ENCODE measurements at places on chromosomes 6 and 20.

GRCh38 chr20:10632721-10633509, 40.9 kb downstream of the JAG1 start:
- no peak for DNase-seq

DNA sequence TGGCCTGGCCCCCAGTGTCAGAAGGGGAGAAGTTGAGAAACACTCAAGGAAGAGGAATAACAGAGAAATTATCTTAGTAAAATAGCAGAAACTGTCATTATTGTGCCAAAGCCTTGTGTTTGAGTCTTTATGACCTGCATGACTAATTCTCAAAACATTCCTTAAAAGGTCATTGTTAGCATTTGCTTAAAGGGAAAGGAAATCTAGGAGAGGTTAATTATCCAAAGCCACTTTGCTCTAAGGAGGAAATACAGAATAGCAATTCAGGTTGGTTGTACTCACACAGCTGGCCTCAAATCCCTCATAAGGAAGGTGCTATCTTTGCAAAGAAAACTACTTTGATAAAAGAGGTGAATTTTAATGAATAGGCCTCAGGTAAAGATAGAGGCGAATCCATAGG, 516.7 kb downstream of the CBLN4 start:
- DNase-seq: no peak

GRCh38 chr6:39114388-39114703, 640 bp downstream of the SAYSD1 start:
- DNase-seq: no peak

DNA sequence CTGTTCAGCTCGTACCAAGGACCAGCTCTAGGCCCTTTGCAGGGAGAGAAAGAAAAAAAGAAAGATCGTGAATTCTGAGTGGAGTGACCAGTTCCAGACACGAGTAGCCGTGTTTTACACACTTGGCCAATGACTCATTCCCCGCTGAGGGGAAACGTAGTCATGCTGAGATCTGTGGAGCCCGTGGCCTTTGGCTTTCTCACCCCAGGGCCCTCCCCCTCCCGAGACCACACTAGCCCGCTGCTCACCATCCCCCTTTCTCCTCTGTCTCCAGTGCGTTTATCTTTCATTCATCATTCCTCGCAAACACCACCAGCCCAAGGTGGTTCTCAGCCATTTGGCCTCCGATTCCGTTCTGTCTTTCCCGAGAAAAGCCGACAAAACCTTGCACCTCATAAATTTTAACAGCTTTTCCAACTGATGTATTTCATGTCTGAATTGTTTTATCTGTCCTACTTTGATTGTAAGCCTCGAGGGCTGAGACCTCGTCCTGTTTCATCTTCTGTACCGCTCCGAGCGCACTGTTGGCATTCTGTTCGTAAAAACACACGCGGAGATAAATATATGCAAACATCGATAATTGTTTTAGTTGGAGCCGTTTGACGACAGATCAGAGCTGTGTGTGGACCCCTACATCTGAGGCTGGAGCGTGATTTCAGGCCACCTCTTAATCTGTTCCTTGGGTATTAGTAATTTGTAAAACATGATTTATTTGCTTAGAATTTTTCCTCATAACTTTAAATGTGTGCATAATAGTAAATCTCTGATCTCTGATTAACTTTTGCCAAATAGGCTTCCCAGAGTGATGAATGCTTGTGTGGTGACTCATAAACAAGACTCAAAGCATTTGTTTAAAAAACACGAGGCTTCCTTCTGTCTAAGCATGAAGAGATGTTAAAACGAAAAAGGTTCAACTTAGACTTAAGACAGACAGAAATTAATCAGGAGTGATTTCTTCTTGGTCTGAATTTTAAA, 336.6 kb downstream of the CDH4 start:
- no peak for DNase-seq

DNA sequence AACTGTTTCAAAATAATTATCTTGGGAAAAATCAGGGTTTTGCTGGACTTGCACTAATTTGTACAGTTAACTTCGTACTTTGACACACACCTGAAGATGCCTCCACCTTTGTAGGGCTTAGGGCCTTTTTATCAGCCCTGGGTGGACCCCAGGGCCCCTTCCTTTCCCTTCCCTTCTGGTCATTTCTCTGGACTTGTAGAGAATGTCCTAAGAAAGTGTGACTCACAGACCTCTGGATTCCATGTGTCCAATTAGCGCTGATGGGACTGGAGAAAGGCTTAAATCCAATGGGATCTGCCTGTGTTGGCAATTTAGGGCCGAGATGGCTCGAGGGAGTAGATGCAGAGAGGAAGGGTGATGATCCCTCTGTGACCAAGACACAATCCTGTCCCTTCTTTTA, 9.3 kb downstream of the TRIM15 start:
- DNase-seq: no peak

GRCh38 chr6:157954150-157955117, 27.2 kb upstream of the SYNJ2 start:
- DNase-seq: no peak

- no peak for DNase-seq
Observed at GRCh38 chr6:19070520-19070919, 683.4 kb downstream of the RNF144B start.

DNA sequence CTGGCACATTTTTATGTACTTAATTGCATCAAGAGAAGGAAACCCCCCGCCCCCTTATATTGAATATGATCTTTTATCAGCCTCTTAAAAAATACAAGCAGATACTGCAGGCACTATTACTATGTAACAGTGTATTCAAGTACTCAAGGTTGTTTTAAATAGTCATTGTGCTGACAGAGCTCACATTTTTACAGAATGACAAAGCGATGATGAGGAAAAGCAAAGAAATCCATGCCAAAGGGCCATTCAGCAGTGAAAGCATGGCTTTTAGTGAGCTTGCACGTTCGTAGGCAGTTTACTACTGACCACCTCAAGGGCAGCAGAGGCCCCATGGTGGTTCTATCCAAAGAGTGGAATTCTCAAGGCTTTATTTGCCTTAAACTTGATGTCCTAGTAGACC, 146.8 kb downstream of the RPS12 start:
- DNase-seq: no peak

DNA sequence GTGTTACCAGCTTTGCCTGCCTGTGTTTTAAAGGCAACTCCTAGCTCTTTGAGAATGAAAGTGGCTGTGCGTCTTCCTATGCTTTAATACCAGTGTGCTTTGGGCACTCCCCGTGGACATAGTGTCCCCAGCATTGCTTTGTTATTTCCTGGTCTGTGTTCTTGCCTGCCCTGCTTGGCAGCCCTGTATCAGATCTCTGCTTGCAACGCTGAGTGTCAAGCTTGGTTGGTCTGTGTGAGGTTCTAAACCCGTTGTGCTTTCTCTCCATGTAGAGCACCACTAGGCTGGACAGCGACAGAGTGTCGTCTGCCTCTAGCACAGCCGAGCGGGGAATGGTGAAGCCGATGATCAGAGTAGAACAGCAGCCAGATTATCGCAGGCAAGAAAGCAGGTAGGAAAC, 80.2 kb downstream of the AFDN start:
- DNase-seq: no peak

GRCh38 chr6:144935661-144936060, 650.5 kb downstream of the UTRN start:
- DNase-seq: no peak

GRCh38 chr6:111456208-111456607, 26.8 kb downstream of the REV3L start:
- no peak for DNase-seq

GRCh38 chr6:167803816-167804215, 22.9 kb upstream of the AFDN start:
- no peak for DNase-seq

- DNase-seq: no peak
Observed at GRCh38 chr6:32568561-32568960, 21.1 kb downstream of the HLA-DRB1 start.

GRCh38 chr20:53579581-53580375, 13.9 kb downstream of the ZNF217 start:
- DNase-seq: no peak

DNA sequence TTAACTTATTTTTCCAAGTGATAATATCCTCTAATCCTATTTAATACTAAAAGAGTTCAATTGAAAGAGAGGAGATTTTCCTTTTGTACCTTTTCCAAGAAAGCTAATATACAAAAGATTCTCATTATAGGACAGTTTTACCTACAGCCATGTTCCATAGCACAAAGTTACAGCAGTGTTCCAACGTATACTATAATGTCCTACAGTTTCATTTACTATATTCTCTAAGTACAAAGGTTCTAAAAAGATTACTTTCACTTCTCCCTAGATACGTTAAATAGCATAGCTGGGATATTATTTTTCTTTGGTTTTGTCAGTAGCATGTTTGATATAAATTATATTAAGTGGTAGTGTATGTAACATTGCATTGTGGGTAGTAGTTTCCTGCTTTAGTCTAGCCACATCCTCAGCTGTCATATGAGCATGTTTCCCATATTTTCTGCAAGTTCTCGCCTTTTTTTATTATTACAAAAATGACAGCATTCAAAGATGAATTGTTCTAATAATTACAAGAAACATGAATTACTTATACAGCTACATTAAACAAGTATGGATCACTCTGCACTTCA, 4.4 kb upstream of the RUNX2 start:
- no peak for DNase-seq

DNA sequence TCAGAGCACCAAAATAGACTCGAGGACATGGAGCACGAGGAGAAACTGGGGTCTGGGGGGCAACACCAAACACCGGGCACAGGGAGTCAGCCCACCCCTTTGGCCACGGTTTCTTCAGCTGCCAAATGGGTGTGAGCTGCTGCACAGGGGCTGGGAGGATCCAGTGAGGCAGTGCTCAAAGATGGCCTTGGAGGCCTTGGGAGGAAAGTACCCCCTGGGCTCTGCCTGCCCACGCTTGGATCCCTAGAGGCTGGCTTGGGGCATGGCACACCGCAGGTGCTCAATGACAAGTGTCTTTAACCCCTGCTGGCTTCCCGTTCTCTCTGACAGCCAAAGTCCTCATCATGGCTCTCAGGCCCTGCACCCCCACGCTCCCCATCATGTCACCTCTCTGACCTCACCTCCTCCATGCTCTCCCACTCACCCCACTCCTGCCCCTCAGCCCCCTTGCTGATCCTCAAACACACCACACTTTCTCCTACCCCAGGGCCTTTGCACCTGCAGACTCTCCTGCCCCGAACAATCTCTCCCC, 190.3 kb downstream of the ANKRD60 start:
- no peak for DNase-seq

DNA sequence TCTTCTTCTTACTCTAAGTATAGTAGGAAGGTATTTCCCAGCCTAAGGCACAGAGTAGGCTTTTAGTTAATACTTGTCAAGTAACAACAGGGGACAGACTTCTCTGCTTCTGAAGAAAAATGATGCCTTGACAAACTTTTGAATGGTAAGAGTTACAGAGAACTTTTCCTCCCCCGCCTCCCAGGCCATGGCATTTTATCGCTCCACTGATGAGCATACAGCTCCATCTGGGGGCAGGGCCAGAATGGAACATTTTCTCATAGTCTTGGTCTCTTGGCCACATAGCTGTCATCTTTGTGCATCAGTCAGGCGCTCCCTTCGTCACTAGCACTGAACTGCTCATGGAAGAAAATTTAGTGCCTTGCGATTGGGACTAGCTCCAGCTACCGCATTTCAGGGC, 1066.8 kb upstream of the CITED2 start:
- no peak for DNase-seq

- DNase-seq: no peak
Observed at GRCh38 chr20:60903325-60903971, 348.6 kb upstream of the CDH4 start.

- DNase-seq: no peak
Observed at GRCh38 chr6:113651920-113652319, 205.2 kb upstream of the MARCKS start.

DNA sequence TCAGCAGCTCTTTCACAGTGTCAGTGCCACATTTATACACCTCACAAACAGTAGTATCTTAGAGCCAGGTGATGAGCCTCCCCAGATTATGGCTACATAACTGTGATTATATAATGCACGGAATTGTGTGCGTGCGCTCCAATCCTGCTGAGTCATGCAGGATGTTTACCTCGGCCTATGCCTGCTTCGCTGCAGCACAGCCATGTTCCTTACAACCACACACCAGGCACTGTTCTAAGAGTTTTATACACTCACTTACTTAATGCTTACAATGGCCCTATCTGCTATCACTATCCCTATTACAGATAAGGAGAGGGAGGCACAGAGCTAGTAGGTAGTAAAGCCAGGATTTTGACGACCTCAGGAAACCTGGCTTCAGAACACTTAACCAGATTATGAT, 7.3 kb downstream of the ZKSCAN3 start:
- DNase-seq: no peak

Data from anterior cingulate cortex (tissue), 58 donors.